ENCODE measurements at places on chromosomes 6 and 20. TPM values are rescaled to one million over a fixed set of nuclear protein-coding genes. Genes with fewer than 3 reads are reported as not detected.

GRCh38 chr6:129671442-129672340 lies 38.3 kb downstream of the ARHGAP18 start:
- peak; percentile 58 for DNase-seq

DNA sequence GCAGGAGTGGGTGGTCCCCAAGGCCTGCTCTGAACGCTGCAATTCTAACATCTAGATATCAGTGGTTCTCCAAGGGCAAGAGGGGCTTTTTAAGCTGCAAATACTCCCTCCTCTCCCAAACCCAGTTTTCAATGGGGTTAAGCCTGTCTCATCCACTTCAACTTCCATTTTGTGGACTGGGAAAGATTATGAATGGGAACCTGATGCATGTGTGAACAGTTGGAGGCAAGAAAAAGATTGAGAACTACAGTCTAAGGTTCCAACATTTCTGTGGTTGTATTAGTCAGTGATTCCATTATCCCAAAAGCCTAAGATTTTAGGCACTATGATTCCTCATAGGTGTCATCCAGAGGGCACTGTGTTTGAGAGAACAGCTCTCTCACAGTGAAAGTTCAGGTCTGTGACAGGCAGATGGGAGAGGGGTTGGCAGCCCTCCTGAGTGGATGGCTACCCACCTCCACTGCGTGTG lies 53.7 kb downstream of the HNF4A start:
- DNase-seq, result no peak

DNA sequence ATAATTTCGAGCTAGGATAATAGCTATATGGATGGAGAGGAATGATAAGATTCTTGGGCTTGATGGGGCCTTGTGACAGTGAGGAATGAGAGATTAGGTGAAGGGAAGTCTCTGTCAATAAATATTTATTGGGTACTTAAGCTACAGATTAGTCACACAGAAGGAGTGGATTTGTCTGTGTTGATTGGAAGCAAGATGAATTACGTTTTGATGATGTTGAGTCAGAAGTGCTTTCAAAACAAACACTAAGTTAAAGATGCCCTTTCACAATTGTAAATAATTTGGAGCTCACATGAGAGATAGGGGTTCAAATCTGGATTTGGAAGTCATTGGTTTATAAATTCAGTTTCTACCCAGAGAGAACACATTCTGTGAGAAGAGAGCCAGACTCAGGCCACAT lies 834.2 kb downstream of the KIF16B start:
- no peak for DNase-seq

GRCh38 chr20:34875642-34876405 lies 588 bp upstream of the ACSS2 start:
- DNase-seq, result no peak

GRCh38 chr20:64068386-64069208 lies 5.6 kb downstream of the TCEA2 start:
- DNase-seq, result no peak

DNA sequence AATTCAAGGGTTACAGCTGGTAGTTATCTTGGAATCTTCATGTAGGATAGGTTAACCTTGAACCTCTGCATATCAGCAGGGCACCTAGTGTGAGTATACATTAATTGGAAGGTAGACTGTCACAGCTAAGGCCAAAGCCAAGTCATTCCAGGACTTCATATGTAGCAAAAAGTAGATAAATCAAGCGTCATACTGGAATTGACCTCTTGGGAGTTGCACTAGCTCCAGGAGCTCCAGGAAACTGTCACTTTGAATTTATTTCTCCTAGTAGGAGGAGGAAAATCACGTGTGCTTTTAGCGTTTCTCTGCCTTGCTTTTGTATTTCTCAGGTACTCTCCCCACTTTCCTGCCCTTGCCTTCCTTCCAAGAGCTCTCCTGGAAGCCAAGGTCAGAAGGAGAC lies 30.3 kb downstream of the RIPOR2 start:
- DNase-seq, result no peak

DNA sequence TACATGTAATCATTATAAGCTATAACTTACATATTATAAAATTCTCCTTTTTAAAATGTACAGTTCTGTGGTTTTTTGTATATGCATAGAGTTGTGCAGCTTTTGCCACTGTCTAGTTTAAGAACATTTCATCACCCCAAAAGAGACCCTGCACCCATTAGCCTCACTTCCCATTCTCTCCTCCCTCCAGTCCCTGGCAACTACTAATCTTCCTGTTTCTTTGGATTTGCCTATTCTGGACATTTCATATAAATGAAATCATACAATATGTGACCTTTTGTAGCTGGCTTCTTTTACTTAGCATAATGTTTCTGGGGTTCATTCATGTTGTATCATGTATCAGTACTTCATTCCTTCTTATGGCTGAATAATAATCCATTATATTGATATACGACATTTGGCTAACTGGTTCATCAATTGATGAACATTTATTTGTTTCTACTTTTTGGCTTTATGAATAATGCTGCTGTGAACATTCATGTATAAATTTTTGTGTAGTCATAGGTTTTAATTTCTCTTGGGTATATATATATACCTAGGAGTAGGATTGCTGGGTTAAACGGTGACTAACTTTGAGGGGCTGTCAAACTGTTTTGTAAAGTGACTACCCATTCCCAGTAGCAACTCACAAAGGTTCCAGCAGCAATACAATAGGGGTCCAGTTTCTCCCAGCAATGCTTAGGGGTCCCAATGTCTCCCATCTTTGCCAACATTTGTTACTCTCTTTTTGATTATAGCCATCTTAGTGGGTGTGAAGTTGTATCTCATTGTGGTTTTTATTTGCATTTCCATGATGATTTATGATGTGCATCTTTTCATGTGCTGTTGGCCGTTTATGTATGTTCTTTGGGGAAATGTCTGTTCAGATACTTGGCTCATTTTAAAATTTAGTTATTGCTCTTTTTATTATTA lies 10.7 kb downstream of the PTPRA start:
- DNase-seq, result no peak

GRCh38 chr6:110875548-110876169 lies 1.1 kb downstream of the AMD1 start:
- peak; percentile 78 for DNase-seq

- no peak for DNase-seq
These were observed 471.5 kb downstream of the CD109 start for GRCh38 chr6:74167511-74167910.

GRCh38 chr6:51616243-51616642 lies 471.2 kb downstream of the PKHD1 start:
- DNase-seq, result no peak

The DEFB114 gene
- total RNA-seq, result not detected

The HLA-G gene
- total RNA-seq, result 2.0 TPM

The CHD6 gene
- 58.9 TPM for total RNA-seq

The MTO1 gene
- total RNA-seq, result 65.4 TPM
